ENCODE measurements at places on chromosomes 13 and 19.

DNA sequence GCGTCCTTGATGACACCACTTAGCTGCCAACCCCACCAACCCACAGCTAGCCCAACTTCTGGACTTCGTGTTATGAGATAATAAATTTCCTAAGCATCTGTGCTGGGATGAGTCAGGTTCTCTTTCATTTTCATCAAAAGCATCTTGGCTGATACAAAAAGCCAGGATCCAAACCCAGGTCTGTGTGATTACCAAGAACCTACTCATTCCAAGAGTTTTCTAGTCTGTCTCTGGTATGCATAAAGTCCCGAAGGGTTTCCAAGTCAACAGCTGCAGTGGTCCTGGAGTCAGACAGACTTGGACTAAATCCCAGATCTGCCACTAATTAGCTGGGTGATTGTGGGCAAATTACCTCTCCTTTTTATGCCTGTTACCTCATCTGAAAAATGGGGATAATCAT lies 55.5 kb upstream of the SERP2 start:
- no peak for DNase-seq

- no peak for DNase-seq
These were observed at the start of gene FUT3 for GRCh38 chr19:5851302-5851701. TSS of gene FUT3 (minus strand) at chr19:5851449.

DNA sequence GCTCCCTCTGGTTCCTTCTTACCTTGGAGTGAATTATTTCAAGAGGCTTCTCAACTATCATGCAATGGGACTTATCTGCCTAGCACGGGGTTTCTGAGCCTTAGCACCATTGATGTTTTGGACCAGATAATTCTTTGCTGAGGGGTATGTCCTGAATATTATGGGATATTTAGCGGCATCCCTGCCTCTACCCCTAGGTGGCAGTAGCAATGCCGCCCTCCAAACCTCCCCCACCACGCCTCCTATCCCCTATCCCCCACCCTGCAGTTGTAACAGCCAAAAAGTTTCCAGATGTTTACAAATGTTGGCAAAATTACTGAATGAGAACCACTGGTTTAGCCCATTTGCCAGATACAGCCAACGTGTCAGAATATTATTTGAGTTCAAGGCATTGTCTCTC lies 125.5 kb downstream of the POSTN start:
- no peak for DNase-seq

- no peak for DNase-seq
These were observed 185.5 kb downstream of the DNAJC3 start for GRCh38 chr13:95862408-95862807.

- DNase-seq: no peak
These were observed 14.7 kb downstream of the MAG start for GRCh38 chr19:35306473-35307246.

DNA sequence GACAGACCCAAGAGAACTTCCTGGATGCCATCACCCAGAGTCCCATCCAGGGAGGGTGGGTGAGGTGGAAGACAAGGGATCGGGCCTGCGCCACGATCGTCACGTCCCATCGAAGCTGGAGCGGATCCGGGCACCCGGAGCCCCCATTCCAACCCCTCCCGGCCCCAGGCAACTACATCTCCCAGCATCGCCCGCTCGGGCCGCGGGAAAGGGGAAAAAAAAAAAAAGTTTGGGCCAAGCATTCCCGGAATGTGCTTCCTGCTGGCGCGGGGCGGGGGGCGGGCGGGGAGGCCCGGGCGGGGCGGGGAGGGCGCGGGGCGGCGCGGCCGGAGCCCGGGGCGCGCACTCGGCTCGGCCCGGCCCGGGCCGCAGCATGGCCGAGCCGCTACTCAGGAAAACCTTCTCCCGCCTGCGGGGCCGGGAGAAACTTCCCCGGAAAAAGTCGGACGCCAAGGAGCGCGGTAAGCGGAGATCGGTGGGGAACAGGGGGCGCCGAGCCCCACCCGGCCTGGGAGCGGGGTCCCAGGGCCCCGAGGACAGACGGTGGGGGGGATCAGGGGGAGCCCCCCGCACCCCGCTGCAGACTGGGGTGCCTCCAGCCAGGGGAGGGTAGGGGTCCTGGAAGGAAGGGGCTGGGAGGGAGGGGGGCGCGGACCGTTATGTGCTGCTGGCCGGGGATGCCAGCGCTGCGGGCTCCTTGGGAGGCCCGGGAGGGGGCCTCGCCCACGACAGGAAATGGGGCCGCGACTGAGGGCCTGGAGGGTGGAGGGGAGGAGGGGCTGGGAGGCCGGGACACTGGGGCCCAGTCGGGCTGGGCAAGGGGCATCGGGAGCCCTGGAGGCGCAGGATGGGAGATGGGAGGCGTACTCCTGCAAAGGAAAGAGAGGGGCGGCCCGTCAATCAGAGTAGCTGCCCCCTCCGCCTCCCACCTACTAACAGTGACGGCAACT lies at the start of gene SYDE1:
TSS of gene SYDE1 (plus strand) at position 341 of the 950 bp plus-strand sequence. CDS start at position 374, 33 bp downstream.
- DNase-seq: no peak

GRCh38 chr13:112725346-112726015 lies 35.6 kb downstream of the ATP11A start:
- no peak for DNase-seq

DNA sequence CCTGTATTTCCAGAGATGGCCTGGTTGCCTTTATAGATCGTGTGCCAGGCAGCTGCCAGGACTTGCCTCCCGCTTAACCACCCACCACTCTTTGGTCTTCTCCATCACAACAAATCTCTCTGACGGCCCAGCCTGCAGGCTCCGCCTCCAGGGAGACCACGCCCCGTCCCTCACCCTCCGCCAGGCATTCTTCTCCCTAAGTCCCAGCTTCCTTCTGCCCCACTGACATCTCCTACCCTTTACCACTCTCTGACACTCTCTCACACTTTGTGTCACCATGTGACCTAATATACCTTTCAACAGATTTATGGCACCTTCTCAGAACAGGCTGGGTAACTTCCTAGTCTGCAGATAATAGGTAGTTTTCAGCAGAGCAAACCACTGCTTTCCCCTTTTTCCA lies 95.1 kb downstream of the CAB39L start:
- DNase-seq: no peak

- peak; percentile 12 for DNase-seq
These were observed 6.4 kb downstream of the LYL1 start for GRCh38 chr19:13095934-13096927.

DNA sequence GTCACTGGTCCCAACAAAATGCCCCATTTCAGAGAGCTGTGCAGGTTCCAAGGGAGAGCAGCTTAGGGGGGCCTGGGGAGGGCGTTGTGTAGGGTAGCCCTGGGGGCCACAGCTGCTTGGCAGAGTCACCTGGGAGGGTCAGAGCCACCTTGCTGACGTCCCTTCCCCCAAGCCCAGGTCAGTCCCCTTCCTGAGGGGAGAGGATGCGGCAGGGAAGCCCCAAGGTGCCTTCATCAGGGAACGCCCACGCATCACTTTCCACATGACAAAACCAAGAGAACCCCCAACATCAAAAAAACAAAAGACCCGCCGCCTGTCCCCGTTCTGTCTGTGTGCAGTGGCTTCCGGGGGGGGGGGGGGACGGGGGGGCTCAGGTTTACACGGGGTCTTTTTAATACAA lies 5.3 kb upstream of the UQCR11 start:
- DNase-seq: no peak

DNA sequence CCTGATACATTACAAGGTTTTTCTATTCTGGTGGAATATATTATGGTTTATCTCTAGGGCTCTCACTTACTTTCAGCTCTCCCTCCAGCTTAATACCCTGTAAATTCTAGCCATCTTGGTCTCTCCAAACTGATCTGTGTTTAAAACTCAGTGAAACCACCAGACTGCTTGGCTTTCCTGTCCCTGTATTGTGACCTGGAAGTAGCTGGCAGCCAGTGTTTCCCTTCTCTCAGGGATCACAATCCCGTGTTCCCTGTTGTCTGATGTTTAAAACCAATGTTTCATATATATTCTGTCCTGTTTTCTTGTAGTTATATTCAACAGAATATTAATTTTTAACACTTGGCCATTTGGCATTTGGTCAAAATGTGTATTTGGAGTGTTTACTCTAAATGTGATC lies 8.0 kb downstream of the AKAP11 start:
- DNase-seq: no peak

DNA sequence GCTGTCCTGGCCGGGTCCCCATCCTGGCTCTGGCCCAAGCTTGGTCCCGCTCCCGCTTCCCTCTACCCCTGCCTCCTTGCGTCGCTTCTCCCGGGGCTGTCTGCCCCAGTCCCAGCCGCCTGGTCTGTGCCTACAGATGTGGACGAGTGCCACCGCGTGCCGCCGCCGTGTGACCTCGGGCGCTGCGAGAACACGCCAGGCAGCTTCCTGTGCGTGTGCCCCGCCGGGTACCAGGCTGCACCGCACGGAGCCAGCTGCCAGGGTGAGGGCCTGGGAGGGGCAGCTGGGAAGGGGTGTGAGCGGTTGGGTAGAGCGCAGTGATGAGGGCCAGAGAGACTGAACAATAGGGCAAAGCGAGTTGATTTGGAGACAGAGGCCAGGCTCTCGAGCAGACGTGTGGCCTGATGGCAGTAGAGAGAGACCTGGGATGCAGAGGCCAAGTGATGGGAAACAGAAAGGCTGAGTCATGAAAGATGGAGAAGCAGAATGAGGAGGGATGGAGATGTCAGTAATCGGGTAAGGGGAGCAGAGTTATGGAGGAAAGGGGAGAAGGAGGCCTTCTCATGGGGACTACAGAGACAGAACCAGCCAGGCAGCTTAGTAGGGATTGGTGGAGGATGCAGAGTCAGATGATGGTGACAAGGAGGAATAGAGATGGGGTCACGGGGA lies 9.4 kb downstream of the LTBP4 start:
- DNase-seq: peak; percentile 51

DNA sequence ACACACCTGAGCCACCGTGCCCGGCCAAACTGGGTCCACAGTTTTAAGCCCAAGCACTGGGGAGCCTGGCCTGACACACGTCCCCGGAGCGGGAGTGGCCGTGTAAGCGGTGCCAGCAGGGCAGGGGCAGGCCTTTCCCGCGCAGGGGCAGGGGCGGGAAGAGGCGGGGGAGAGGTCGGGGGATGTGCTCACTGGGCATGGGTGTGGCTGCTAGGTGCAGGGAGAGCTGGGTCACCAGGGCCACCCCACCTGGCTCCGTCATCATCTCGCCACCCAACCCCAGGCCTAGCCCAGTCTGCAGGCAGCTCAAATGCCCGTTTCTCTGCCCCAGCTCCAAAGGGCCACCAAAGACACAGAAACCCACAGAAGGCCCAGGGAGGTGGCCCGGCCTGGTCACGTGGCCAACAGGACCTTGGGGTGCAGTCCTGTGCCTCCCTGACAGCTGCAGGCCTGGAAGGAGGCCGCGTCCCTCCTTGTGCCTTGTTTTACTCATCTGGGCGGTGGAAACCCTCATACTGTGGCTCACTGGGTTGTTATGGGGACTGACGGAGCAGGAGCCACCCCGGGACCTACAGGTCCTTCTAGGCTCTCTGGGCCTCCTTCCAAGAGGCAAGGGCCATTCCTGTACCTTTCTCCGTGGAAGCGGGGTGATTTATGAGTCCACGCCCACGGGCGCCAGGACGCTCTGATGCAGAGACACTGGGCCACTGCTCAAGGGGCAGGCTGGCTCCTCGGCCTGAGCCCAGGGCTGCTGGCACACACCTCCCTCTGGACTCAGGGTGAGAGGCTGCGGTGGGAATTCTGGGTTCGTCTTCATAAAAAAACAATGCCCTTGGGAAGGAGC lies 27.7 kb downstream of the MAP2K2 start:
- no peak for DNase-seq

DNA sequence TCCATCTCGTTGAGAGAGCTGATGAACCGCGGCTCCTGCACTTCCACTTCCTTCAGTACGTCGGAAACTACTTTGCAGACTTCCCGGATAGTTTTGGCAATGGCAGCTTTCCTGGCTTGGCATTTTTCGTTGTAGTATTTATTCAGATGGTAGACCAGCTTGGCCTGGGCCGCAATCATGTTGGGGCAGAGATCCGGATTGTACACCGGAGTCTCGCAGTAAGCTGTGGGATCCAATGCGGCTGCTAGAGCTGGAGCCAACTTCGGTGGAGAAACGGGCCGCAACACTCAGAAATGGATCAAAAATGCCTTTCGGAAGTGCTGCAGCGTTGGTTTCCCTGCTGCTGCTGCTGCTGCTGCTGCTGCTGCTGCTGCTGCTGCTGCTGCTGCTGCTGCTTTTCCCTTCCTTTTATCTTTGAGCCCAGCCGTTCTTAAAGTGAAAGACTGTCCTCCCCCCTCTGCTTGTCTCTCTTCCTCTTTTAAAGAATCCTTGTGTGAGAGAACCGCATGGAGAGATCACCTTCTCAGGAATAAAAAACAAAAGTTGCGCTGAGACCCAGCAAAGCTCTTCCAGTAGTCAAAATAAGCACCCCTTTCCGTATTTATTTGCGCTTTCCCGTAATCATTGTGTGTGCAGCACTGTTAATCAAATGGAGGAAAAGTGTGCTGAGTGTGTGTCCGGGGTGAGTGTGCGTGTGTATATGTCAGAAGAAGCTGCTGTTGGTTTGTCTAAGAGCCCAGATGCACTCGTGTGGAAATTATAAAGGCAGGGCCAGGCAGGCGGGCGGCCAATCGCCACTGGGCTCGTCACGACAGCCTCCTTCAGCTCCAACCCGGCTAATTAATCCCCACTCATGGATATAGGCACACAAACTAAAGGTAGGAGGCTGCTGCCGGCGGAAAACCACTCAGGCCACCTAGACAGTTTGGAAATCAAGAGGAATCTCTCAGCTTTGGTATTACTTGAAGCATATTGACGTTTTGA lies at the start of gene MAB21L1:
TSS of gene MAB21L1 (minus strand) at position 730 of the 984 bp plus-strand sequence. CDS start at position 179, 551 bp downstream.
- DNase-seq: no peak
